Activated T-cell treated with anti-CD3 and anti-CD28 coated beads for 24 hours (primary cell): ENCODE measurements at places on chromosomes 3 and 15.

DNA sequence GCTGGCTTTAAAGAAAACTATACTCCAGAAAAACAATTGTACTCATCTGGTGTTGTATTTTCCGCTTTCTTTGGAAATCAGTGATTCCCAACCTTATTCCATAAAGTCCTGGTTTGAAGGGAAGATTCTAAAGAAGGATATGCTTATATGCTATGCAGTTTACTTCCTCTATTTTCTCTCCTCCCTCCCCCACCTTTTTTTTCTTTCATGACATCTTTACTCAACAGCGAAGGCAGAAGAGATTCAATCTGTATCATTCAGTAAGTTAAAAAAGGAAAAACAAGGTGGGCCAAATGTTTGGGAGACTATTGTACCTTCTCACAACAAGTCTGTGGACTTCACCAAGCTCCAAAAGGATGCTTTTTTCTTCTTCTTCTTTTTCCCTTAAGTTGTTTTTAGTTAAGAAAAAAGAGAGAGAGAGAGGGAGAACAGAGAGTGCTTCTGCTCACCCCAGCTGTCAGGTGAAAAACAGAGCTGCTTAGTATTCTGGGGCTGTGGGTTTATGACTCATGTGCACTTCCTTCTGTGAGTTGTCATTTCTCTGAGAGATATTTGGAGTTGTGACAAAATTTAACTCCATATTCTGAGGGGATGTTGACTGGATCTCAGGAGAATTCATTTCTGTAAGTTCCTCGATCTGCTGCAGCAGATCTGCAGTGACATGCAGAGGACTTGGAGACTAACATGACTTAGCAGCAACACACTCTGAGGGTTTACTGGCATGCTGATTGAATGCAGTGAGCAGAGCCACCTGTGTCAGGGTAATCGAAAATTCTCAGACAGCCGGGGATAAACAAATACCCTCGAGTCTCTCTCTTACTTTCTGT lies 70.7 kb downstream of the SSR3 start:
- peak; percentile 38 for DNase-seq

GRCh38 chr3:162134571-162134970 lies 638.0 kb downstream of the OTOL1 start:
- DNase-seq: no peak

DNA sequence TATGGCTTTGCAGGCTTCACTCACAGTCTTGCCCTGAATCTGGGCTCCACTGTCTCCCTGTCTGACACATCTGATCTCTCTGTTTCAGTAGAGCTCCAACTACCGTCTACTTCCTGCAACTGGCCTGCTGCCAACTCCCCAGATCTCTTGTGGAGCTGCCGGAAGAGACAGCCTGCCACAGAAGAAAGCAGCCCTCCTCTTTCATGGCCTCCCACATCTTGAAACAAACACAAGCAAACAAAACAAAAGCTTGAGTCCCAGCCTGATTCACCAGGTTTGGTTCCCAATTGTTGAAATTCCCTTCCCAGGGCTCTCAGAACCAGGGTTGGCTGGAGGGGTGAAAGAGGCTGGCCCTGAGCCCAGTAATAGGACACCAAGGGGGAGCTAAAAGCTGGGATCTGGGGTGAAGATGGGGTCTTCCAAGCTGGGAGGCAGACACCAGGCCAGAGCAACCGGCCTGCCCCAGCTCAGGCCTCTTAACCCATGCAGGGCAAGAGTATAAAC lies 55.3 kb upstream of the CA12 start:
- DNase-seq: peak; percentile 60

DNA sequence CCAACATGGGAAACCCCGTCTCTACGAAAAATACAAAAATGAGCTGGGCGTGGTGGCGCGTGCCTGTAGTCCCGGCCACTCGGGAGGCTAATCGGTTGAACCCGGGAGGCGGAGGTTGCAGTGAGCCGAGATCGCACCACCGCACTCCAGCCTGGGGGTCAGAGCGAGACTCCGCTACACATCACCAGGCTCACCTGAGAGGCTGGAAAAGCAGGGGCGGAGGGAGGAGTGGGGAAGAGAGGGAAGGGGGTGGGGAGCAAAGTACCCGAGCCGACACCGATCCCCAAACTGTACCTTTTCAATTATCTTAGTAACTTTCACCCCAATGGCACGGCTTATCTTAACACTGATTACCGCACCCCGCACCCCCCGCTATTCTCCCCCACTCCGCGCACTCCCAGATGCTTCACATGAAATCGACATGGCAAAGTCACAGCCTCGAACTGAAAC lies 46.4 kb upstream of the SYNM start:
- DNase-seq: no peak

GRCh38 chr3:71416876-71417275 lies 166.7 kb downstream of the FOXP1 start:
- DNase-seq: no peak

- no peak for DNase-seq
These were observed 6.7 kb downstream of the ZBTB47 start for GRCh38 chr3:42660131-42660715.

GRCh38 chr15:90955624-90956273 lies 1.1 kb downstream of the RCCD1 start:
- no peak for DNase-seq

DNA sequence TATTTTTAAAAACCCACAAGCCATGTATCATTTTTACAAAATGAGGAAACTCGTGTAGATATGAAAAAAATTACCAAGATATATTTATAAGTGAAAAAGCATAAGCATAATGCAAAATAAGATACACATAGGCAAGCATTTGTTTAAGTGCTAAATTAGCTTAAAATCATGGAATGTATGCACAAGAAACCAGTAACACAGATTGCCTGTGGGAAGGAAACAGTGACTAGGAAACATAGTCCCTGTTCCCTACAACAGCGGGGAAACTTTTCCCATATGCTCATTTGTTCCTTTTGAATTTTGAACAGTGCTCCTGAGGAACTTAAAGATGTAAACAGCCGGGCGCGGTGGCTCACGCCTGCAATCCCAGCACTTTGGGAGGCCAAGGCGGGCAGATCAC lies 169.5 kb downstream of the PDE8A start:
- DNase-seq: no peak

GRCh38 chr3:40691452-40691861 lies 166.7 kb downstream of the ZNF621 start:
- no peak for DNase-seq

GRCh38 chr3:38630606-38631005 lies 18.9 kb downstream of the SCN5A start:
- DNase-seq: no peak

DNA sequence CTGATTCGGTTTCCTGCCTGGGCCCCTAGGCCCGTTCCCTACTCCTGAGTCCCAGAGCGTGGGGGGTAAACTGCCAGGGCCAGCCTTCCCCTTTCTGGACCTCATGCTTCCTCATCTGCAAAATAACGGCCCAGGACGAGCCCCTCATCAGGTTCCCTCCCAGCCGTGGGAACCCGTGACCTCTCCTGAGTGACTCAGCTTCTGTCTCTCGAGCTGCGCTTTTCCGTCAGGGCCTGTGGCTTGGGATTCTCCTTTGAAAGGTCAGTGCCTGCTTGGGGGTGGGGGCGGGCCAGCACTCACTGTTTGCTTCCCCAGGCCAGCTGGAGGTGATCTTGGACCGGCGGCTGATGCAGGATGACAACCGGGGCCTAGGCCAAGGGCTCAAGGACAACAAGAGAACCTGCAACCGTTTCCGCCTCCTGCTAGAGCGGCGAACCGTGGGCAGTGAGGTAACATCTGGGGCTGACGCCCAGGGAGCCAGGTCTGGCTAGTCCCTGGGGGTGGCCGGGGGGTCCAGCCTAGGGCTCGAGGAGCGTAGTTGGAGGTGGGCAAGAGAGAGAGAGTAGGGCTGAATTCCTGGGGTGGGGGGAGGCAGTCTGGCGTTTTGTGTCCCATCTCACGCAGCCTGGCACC lies 12.8 kb downstream of the MAN2A2 start:
- DNase-seq: no peak

- no peak for DNase-seq
These were observed 41.5 kb downstream of the FGF12 start for GRCh38 chr3:192685801-192686200.

DNA sequence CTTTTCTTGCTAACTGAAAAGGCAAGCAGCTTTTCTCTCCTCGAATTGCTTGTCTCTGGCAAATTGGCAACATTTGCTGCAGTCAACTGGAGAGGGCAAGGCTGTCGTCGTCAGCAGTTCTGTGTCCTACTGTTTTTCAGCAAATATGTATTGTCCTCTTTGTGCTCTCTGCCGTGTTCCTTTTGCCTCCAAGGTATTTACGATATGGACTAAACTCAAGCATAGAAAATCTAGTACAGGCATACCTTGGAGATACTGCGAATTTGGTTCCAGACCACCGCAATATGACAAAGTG lies 558 bp upstream of the SLC30A4 start:
- DNase-seq: no peak

GRCh38 chr3:39839484-39839883 lies 30.1 kb downstream of the MYRIP start:
- no peak for DNase-seq

GRCh38 chr3:43418601-43419272 lies 132.4 kb downstream of the SNRK start:
- no peak for DNase-seq

DNA sequence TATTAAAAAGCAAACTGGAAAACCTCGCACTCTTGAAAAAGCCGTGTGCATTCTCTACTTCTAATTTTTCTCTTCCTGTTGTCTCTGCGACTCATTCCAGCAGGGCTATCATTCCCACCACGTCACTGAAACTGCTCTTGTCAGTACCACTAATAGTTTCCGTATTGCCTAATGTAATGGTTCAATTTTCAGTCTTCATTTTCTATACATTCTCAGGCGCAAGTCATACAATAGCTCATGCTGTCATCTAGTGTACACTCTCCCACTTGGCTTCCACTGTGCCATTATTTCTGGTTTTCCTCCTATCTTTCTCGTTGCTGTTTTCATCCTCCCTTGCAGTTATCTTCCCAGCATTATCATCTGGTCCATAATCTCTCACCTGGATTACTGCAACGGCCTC lies 160.2 kb downstream of the SPATA16 start:
- DNase-seq: no peak

GRCh38 chr15:23514484-23514883 lies 51.0 kb upstream of the MKRN3 start:
- DNase-seq: no peak

DNA sequence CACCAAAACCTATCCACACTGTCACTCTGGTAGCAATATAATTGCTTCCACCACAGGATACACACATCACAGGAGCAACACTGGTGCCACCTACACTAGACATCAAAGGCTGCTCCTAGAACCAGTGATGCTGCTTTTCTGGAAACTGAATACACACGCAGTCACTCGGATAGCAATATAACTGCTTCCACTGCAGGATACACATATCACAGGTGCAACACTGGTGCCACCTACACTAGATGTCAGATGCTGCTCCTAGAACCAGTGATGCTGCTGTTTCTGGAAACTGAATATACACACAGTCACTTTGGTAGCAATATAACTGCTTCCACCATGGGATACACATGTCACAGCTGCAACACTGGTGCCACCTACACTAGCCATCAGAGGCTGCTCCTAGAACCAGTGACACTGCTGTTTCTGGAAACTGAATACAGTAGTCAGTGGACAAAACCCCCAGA lies 6.9 kb upstream of the TNFSF10 start:
- no peak for DNase-seq

DNA sequence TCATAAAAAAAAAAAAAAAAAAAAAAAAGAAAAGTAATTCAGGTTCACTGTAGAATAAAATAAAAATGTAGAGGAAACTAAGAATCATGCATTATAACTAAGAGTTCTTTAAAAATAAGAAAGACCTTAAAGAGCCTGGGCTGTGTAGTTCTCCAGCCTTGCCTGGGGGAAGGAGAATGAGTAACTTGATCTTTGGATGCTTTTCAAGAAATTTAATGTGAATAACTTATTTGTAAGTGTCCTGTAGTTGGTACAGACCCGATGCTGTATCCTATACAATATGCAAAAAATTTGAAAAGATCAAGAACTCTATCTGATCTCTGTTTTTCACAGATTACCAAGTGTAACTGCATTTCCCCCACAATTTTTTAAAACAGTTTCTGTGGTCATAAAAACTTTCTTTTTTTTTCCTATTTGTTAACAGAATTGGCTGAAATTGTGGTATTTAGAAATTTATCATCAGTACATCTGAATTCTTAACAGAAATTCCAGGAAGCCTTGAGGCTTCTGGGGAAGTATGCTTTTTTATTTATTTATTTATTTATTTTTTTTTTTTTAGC lies 195.3 kb downstream of the THRB start:
- no peak for DNase-seq

GRCh38 chr3:108780235-108780634 lies 23.0 kb upstream of the RETNLB start:
- DNase-seq: no peak

DNA sequence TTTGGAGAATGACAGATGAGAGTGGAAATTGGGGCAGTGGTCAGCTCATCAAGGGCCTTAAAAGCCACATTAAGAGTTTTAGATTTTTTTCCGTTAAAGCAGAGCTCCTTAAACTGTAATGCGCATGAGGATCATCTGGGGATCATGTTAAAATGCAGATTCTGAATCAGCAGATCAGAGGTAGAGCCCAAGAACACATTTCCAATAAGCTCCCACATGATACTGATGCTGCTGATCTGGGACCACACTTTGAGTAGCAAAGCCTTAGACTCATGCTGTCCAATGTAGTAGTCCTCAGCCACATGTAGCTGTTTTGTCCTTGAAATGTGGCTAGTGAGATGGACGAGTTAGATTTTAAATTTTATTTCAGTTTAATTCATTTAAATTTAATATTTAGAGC lies 26.3 kb upstream of the POMGNT2 start:
- no peak for DNase-seq

DNA sequence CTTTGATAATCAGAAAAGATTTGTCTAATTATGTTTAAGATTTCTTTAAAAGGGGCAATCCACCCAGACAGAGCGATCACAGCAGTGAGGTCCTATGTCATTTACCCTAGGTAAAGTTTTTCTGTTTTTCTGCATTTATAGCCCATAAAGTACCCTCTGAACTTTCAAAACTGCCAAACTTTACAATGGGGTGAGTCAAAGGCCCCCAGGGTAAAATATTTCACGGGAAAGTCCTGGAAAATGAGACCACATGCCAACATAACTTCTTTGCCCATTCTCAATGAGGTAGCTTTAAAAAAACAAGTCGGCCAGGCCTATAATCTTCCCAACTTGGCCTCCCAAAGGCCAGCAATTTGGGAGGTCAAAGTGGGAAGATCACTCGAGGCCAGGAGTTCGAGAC lies 53.0 kb downstream of the SUCLG2 start:
- no peak for DNase-seq

GRCh38 chr3:113606539-113607218 lies 74.3 kb downstream of the SIDT1 start:
- DNase-seq: peak; percentile 23
